Activated gamma-delta T cell treated with Interleukin-2 at 50 U/mL for 16 hours (primary cell): ENCODE measurements at places on chromosomes 11 and 22.
A peak's percentile ranks its signal among the peaks of the same experiment; 100 is the strongest.

DNA sequence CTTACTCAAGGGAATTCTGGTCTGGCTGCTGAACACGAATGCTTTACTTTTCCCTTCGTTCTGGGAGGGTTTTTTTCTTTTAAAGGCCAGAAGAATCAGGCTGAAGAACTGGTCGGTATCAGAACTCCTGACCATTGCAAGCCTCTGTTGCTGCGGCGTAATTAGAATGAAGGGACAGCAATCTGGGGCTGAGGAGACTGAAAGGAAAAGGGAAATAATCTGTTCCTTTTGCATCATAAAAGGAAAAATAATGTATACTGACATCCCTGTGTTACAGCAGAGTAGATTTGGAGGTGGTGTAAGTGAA lies 670 bp downstream of the SC5D start:
- DNase-seq = no peak

DNA sequence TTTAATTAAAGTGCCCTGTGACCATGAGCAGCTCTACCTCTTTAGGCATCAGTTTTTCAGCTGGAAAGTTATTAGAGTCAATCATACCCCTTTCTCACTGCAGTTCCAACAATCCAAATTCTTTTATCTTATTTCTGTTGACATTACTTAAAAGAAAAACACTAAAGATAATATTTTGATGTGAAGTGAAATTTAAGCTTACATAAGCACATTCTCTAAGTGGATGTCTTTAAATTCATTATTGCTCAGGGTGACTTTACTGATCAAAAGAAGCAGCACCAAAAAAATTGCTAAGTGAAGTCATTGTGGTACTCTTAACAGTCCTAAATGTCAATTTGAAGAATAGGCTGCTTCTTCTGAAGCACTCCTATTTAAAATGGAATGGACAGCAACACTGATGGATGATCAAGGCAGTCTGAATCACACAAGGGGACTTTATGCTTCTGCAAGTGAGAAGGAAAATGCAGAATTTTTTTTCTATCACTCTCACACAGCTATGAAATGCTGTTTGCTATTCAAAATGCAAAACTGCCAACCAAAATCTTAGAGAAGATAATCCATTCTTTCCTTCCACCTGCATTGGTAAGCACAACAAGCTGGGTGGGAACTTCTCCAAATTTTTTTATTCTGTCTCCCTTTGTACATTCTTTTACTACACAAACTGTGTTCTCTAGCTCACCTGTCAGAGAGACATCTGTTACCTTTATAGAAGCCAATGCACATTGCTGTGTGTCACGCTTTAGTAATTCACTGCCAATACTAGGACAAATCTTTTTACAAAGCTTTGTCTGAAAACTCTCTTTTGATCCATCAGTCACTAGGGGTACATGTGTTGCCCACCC lies 179.9 kb downstream of the GRIA4 start:
- no peak for DNase-seq

DNA sequence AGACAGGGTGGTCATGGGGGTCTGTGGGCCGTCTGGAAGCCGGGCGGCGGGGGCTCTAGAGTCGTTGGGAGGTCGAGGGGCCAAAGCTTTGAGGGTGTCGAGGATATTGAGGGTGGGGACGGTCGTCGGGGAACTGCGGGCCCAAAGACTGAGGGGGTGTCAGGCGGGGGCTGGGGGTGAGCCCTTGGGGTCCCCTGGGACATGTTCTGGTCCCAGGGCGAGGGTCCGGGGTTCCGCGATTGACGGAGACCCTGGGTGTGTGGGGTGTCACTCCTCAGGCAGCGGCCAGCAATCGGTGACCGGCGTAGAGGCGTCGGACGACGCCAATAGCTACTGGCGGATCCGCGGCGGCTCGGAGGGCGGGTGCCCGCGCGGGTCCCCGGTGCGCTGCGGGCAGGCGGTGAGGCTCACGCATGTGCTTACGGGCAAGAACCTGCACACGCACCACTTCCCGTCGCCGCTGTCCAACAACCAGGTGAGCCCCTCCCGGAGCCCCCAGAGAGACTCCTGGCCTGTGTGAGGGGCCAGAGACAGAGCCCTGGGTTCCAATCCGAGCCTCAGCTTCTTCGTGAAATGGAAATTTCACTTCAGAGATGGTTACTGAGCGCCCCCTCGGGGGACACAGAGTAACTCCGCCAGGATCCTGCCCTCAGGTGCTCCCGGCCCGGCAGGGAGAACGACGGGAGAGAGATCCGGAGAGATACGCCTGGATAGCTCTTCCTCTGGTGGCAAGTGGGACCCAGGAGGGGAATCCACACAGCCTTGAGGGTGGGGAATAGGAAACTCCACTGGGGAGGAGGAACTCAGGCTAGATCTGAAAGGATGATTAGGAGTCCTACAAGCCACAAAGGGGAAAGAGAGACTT lies 714 bp downstream of the SDF2L1 start:
- DNase-seq = peak; percentile 52

DNA sequence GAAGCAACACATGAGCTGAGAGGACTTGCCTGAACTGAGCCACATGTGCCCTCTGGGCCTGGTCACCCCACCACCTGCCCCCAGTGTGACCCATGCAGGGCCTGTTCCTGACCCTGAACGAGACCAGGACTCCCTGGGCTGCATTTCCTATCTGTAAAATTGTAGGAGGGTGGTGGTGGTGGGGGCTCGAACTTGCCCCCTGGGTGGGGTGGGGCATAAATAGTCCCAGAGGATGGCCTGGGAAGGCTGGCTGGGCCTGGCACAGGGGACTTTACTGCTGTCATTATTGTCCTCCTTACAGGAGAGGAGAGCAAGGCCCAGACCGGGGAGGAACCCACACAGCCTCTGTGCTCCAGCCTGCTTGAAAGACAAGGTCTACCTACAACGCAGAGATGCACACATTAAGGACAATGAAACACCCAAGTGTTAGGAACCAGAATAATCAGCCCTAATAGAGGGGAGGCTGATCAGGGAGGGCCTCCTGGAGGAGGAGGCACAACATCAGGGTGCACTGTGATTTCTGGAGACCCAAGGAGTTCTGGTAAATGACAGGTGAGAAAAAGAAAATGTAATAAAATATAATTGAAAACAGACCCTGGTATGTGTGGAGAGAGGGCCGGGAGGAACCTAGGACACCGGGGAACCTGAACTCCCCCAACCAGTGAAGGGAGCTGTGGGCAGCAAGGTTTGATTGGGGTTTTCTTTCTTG lies 2.8 kb upstream of the AIFM3 start:
- no peak for DNase-seq

GRCh38 chr22:24335496-24335895 lies 64.9 kb downstream of the SPECC1L start:
- DNase-seq = no peak

GRCh38 chr11:117042689-117043088 lies 55.5 kb downstream of the SIK3 start:
- no peak for DNase-seq

DNA sequence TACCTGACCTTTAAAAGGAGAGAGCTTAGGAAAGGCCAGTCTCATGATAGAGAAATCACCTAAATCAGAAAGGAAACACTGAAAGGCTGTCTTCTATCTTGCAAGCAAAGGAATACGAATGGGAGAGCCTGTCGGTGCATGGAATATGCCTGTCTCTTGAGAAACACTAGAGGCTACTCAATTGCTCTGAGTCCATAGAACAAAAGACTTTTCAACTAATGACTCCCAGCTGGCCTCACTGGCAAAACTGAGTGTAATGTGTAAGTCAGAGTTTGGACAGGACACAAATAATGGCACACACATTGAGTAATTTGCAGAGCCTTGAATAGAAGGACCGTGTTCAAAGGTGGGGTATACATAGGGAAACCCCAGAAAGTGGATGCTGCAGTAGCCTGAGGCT lies 171.0 kb upstream of the ARHGAP20 start:
- DNase-seq = no peak

- DNase-seq = no peak
These were observed 37.1 kb downstream of the RELT start for GRCh38 chr11:73413256-73413655.

DNA sequence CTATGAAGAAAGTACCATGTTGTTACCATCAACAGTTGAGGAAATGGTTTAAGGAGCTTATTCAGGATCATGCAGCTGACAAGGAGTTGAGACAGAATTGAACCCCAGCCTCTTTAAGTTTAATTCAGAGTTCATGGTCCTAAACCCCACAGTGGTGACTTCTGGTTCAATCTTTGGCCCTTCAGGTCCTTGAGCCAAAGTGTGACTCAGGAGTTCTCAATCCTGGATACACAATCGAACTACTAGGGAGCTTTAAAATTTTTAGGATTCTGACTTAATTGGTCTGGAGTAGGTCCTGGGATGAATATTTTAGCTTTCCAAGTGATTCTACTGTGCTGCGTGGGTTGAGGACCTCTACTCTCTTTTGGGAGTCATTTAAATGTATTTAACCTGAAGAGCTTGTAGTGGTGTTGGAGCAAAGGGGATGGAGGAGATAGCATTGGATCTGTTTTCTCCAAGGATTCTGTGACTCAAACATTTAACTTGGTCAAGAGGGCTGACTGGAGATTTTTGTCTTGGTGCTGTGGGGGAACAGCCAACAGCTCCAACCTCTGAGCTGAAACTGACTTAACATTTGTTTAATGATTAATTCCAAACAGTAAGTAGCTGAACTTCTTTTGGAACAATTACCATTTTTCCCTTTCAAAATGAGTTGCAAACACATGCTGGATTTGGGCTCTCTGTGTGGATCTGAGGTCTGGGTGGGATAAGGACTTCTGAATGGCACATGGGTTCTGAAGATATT lies 80.1 kb downstream of the INSC start:
- DNase-seq = no peak

GRCh38 chr11:90840071-90840470 lies 617.2 kb upstream of the CHORDC1 start:
- DNase-seq = no peak

GRCh38 chr11:41459465-41460401 lies at the start of gene LRRC4C:
Gene LRRC4C, minus strand, starts transcription at chr11:41459652.
- no peak for DNase-seq

DNA sequence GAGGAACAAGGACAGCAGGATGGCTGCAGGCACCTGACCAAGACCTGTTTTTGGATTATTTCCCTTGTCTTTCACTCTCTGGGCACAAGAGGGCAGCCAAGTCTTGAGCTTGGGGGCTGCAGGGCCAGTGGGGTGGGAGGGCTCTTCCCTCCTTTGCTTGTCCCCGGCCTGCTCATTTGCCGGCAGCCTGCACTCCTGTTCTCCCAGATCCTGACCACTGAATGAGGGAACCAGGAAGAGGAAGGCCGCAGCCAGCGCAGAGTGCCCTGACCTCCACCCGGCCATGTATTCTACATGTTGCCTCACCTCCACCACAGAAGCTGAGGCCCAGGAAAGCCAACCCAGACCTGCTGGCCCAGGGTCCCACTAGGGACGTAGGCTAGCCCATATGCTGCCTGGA lies 15.5 kb upstream of the NNMT start:
- no peak for DNase-seq

GRCh38 chr11:121257976-121258375 lies 34.6 kb upstream of the SC5D start:
- no peak for DNase-seq

- DNase-seq = no peak
These were observed 926 bp upstream of the GALR3 start for GRCh38 chr22:37822079-37822833.

DNA sequence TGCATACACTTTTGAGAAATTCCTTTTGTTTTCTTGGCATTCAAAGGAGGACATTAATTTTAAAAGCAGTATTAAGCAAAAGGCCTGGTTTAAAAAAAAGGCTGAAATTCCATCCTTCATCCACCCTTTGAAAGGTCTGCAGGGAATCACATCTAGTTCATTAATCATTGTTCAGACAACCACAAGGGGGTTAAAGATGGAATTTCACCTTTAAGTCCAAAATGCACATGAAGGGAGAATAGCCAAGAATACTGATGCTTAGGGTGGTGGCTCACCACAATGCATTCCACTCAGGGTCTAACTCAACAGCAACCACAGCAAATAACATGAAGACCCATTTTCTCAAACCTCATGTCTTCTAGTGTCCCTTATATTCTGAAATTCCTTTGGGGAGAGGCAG lies 256.9 kb downstream of the CADM1 start:
- no peak for DNase-seq

GRCh38 chr22:48234011-48234410 lies 1471.6 kb downstream of the TBC1D22A start:
- no peak for DNase-seq

DNA sequence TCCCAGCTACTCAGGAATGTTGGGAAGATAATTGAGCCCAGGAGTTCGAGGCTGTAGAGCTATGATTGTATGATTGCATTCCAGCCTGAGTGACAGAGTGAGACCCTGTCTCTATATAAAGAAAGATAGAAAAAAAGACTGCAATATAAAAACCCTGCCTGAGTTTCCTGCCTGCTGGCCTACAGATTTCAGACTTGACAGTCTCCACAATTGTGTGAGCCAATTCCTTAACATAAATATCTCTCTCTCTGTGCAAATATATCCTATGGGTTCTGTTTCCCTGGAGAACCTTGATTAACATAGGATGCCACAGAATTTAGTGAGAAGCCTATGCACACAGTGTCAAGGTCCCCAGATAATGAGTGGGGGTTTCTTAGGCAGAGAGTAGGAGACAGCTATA lies 32.5 kb upstream of the ZBTB44 start:
- no peak for DNase-seq

DNA sequence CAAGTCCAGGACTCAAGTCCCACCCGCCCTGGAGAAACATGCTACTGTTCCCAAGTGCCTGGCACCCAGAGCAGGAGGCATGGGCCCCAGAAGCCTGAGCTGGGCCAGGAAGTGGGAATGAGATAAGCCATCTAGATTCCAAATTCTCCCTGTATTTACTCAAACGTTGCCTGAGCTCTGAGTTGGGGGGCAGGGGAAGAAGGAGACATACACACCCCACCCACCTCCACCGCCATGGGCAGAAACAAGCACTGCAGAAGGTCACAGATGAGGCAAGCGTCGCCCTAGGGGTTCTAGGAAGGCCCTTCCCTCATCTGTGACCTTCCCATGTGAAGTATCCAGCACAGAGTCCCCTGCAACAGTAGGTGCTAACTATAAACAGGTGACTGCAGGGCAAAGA lies 54.0 kb downstream of the PLEKHA7 start:
- no peak for DNase-seq

- DNase-seq = no peak
These were observed 25.5 kb downstream of the CHORDC1 start for GRCh38 chr11:90197377-90197776.

DNA sequence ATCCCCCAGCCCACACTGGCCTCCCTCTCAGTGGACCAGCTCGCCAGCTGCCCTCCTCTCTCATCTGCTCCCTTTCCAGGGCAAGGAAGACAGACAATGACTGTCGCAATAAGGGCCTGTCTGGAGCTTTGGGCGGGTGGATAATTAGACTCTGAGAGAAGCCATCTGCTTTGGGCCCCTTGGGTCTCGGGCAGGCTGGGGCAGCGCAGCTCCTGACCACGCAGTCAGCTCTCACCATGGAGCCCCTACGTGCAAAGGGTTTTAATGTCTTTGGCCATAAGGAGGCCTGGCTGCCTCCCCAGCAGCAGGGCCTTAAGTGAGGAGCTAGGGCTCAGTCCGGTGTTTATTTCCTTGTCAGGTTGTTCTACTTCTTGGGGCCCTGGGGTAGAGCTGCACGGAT lies 153.9 kb downstream of the CHST1 start:
- no peak for DNase-seq

DNA sequence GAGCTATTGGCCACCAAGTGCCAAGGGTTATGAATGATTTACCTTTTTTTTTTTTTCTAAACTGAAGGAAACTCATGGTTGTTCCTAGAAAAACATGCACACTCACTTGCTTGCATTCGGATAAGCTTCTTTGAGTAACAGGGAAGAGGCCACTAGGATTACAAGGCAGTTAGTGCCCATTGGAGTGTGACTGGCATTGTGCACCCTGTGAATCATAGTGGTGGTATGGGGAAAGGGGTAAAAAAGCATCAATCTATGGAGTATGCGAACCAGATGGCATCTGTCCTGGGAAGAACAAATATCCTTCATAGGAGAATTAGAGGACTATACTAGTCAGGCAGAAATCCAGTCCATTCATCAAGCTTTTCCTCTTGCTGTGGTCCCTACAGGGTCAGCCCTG lies 24.2 kb downstream of the CD44 start:
- no peak for DNase-seq
